ENCODE measurements at places on chromosomes 12 and 14. TPM values are rescaled to one million over a fixed set of nuclear protein-coding genes. Genes with fewer than 3 reads are reported as not detected.

DNA sequence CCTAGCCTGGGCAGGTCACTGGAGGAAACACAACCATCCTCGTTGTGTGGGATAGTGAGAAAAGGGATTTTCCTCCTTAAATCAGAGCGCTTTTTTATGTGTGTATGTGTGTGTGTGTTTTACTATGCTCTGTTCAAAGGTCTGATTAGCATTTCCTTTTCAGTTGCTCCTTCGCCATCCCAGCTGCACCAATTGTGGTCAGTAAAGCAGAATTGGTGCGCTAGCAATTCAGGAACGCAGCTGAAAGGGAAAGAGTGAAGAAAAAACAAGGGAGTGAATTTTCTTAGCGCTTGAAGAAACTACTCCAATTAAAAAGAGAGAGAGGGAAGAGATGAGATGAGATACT lies 173.3 kb upstream of the PARP11 start:
- no peak for DNase-seq

GRCh38 chr14:95544588-95544987 lies 9.7 kb downstream of the GLRX5 start:
- no peak for DNase-seq

DNA sequence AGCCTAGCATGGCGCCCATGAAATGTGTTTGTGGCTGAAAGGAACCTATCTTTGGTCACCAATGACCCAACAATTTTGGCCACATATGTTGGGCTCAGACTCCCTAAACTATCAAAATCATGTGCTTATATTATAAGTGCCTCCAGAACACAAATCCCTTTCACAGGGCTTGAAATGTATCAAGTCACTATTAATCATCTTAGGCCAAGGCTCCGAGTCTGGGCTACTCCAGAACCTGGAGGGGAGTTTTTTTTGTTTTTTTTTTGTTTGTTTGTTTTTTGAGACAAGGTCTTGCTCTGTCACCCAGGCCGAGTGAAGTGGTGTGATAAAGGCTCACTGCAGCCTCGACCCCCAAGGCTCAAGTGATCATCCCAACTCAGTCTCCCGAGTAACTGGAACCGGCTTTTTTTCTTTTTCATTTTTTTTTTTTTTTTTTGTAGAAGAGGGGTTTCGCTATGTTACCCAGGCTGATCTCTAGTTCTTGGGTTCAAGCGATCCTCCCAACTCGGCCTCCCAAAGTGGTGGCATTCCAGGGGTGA lies 989 bp upstream of the DRAM1 start:
- DNase-seq = no peak

DNA sequence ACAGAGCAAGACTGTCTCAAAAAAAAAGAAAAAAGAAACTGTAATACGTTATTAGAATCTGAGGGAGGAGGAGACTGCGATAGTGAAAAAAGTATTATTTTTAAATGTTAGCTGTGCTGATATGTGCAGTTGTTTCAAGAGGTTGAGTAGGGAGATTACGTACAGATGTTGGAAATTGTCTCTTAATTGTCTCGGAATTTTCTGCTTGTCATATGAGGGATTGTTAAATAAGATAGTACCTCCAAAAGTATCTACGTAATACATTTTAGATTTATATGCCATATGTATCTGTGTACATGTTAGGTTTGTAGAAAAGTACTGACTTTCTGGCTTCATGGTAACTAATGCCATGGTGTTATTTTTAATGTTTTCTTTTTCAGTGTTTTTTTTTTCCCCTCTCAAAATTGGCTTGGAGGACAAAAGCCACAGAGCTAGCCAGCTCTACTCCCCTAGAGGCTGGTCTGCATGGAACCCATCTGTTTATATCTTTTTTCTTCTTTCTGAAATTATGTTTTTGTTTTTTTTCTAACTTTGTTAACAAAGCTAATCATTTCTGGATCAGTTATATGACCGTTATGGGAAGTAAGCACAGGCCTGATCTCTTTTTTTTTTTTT lies 3.4 kb downstream of the RIMKLB start:
- no peak for DNase-seq

- DNase-seq = no peak
These were observed 200.9 kb downstream of the TMEM132C start for GRCh38 chr12:128467882-128468281.

GRCh38 chr14:22553445-22553844 lies 35.6 kb downstream of the DAD1 start:
- DNase-seq = no peak

- DNase-seq = no peak
These were observed 38.5 kb downstream of the NFKBIA start for GRCh38 chr14:35366056-35366451.

DNA sequence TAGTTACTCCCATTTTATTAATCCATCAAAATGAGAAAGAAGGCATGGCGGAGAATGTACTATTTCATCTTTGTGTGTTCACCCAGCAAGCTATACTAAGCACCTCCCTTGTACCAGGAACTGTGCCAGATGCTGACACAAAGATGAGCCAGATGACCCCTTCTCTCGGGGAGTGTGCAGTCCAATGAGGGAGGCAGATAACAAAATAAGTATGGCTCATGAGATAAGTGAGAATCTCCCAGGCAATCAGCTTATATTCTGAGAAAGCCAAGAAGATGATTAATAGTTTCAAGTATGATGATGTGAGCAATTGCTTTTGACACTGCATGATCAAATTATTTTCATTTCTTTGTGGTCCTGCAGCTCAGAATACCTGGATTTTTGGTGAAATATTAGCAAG lies 1.3 kb upstream of the TMEM233 start:
- no peak for DNase-seq

DNA sequence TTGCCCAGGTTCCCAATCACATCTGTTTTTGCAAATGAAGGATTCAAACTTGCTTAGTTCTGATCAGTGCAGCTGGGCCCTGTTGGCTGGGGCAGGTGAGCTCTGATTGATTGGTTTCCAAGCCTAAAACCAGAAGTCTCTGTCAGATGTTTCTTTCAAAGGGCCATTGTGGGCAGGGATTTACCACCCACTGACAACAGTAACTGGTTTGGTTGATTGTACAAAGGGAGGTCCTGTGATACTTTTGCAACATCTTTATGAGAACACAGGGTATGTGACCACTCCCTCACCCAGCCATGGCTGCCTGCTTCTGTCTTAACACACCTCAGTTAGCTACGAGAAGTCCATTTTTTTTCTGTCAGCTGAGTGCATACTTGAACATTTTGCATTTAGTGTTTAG lies 184.1 kb downstream of the FLRT2 start:
- no peak for DNase-seq

- DNase-seq = no peak
These were observed 132.8 kb upstream of the HIF1A start for GRCh38 chr14:61562321-61563161.

DNA sequence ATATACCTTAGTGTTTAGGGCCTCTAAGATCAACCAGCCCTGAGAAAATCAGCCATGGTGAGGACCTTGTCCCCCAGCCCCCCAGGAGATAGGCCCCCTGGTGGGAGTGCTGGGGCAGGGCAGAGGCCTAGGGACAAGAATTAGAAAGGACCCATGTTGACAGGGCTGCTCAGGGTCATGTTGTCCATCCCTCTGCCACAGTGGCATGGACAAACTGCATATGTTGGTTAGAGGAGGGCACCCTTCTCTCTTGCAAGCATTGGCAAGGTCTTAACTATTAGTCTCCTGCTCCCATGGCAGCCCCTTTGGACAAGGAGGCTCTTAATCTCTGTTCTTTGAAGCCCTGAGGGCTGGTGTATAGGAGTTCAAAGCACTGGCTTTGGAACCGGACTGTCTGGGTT lies 755 bp upstream of the PTPN6 start:
- no peak for DNase-seq

GRCh38 chr12:56530390-56531055 lies 8.9 kb downstream of the RBMS2 start:
- DNase-seq = no peak

DNA sequence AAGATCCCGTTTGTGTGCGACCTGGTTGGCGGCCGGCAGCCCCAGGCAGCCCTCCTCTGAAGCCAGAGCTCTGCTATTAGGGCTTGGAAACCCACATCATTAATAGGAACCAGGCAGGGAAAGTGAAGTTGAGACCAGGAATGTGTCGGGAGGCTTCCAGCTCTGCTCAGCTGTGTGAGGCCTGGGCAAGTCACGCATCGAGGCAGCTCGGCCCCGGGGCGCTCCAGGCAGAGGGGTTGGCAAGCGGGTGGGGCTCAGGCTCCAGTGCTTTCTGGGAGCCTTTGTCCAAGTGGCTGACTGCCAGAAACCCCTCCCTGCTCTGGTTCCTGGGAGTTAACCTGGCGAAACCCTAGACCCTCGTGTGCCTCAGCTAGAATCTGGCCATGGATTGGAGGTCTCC lies 1151.7 kb downstream of the VRK1 start:
- no peak for DNase-seq

DNA sequence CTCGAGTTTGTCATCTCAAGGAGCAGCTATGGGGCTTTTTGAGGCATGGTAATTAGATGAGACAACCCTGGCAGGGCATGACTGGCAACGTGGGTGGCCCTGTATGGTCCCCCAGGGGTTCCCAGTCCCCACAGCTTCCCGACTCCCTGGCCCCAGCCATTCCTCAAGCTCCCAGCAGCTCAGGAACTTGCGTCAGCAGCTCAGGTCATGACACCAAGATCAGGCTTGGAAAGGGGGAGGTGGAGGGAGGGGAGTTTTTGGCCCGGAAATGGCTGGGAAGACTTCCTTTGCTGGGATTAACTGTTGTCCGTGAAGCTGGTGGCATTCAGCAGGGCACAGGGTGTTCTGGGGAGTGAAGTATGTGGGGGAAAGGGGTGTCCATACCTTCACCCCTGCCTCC lies 10.4 kb upstream of the NRIP2 start:
- DNase-seq = peak; percentile 28

- DNase-seq = no peak
These were observed 2.5 kb downstream of the P2RX2 start for GRCh38 chr12:132620899-132621656.

DNA sequence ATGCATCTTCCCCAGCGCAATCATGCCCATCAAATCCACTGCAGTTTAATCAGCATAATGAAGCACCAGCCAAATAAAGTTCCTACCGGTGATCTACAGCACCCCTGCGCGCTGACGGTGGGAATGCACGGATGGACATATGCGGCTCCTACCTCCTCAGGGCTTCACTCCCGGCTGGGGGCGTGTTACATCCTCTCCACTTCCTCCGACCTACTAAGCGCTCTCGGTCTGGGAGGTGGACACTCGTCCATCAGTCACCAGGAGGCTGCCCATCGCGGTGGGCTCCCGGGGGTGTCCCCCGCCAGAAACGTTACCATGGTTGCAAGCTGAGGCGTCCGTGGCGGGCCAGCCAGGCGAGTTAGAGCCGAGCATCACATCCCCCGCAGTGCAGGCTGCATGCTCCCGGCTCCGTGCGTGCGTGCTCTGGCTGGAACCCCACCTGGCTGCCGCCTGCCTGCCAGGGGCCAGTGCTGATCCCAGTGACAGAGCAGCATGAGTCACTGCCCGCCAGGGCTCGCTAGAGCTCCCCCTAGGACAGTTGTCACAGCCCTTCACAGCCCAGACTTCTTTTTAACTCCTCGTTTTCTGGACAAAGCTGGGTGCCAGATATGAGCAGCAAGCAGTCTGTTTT lies 73.0 kb downstream of the CIT start:
- peak; percentile 47 for DNase-seq

DNA sequence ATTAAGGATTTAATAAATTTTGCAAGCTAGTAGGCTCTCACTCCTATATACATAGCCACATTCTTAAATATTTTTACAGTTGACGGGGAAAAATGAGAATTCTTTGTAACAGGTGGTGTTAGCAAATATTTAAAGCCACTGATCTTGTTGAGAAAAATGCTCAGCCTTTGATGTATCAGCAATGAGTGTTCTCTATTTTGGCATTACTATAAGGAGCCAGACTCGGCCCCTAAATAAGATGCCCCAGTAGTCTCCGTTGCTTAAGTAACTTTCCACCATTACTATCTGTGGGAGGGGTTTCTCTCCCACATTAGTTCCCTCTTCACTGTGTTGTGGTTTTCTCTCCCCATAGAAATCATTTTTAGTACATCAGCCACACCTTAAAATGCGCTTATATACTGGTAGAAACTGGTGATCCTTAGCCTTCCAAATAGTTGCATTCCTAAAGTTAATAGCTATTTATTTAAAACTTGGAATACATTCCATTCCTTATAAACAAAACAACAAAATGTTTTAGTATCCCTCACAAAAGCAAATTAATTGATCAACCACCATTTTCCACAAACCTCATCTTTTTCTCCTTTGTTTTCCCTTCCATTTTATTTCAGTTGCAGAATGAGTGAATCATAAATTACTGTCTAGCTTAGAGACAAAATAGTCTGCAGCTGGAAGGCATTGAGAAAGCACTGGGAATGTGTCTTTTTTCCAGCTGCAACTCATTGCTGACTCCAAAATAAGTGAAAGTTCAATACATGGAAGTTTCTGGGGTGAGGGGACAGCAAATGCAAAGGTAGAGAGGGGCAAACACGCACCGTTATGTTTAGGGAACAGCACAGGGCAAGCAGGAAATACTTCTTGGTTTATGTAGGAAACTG lies 84.7 kb upstream of the FERMT2 start:
- DNase-seq = no peak

GRCh38 chr14:94123868-94124267 lies 5.5 kb downstream of the IFI27L2 start:
- DNase-seq = no peak

DNA sequence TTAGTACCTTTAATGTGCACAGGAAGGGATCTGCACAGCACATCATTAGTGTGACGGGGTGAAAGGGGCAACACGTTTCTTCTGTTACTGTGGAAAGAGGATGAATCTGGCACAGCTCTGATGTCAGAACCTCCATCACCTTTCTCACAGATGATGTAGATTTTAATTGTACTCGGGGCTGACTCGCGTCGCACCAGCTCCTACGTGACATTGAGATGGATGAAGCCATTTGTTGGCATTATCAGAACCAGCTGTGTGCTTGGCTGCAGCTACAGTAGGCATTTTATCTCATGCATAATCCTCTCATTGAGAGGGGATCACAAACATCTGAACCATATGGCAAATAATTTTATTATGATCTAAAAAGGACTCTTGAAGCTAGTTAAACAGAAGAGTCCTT lies 173.6 kb downstream of the PDZRN4 start:
- DNase-seq = no peak

- no peak for DNase-seq
These were observed 124.7 kb downstream of the TTC6 start for GRCh38 chr14:37720131-37720530.

GRCh38 chr14:95200404-95200803 lies 43.1 kb upstream of the DICER1 start:
- DNase-seq = peak; percentile 32

GRCh38 chr12:104340177-104340576 lies 36.6 kb downstream of the EID3 start:
- no peak for DNase-seq

Gene CCDC177
- total RNA-seq = not detected

Gene ISM2
- not detected for total RNA-seq

Gene ALX1
- not detected for total RNA-seq

Gene TRHDE
- total RNA-seq = 0.54 TPM

Gene TMEM229B
- total RNA-seq = 1.6 TPM

Gene PRH2
- not detected for total RNA-seq

Gene DCN
- total RNA-seq = 392 TPM

Gene CLEC4C
- total RNA-seq = not detected

Gene HCAR3
- not detected for total RNA-seq

Gene BCL2L14
- total RNA-seq = not detected

Gene EML5
- total RNA-seq = 0.21 TPM

Measured in heart right ventricle (tissue), 16 donors.